ENCODE measurements at places on chromosomes 6 and 20.

DNA sequence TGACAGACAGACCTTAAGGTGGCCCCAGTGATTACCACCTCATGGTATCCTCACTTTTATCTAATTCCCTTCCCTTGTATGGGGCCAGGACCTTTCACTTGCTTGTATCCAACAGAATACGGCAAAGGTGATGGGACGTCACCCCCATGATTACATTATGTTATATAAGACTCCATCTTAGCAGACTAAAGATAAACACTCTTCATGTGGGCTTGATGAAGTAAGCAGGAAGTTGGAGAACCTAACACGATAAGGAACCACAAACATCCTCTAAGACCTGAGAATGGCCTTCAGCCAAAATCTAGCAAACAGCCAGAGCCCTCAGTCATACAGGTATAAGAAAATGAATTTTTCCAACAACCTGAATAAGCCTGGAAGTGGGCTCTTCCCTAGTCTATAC, 8.0 kb downstream of the SLC17A3 start:
- peak; percentile 5 for DNase-seq

DNA sequence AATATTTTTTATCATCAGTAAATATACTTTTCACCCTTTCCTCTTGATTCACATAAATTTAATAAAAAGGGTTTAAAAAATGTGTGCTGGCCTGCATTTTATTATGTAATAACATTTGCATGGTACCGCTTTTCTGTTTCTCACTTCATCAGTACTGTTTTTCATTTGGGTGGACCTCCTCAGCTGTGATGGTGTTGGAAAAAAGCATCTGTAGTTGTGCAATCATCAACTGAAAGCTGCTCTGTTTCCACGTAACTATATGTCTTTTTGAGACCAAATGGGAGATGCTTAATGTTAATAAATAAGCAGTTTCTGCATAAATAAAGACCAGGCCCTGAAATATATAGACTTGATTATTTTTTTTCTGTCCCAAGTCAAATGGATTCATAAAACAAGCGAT, 31.6 kb upstream of the CENPW start:
- DNase-seq, result no peak

DNA sequence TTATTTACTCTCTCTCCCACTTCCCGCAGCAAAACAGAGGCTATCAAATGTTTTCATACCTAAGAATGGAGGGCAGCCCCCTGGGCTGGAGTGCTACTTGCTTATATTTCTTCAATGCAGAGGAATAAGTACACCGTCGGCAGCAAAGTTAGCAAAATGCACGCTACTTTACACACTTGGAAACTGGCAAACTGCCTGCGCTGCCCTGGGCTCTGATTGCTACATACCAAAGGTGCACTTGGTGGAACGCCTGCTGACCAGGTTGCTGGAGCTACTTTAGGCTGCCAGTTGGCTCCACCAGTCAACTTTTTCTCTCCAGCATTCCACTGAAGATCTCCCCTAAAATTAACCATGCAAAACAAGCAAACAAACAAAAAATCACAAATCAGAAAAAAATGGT, 62.4 kb downstream of the PRSS35 start:
- no peak for DNase-seq

DNA sequence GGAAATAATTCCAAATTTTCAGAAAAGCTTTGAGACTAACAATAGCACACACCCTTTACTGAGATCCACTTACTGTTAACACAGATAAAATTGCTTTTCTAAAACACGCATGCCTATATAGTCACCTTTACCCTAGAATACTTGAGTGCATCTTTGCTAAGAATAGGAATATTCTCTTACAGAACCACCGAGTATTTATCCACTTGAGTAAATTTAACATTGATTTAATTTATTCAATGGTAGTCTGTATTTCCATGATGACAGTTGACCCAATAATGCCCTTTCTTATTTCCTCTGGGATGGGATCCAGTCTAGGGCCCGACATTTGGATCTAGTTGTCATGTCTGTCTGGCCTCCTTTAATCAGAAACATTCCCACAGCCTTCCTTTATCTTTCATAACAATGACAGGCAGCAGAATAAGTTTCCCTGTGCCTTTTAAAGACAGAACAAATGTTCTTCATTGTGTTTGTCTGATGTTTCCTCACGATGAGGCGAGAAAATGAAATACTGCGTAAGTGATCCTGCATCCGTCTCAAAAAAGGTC, 56.6 kb upstream of the ERVFRD-1 start:
- DNase-seq, result no peak

DNA sequence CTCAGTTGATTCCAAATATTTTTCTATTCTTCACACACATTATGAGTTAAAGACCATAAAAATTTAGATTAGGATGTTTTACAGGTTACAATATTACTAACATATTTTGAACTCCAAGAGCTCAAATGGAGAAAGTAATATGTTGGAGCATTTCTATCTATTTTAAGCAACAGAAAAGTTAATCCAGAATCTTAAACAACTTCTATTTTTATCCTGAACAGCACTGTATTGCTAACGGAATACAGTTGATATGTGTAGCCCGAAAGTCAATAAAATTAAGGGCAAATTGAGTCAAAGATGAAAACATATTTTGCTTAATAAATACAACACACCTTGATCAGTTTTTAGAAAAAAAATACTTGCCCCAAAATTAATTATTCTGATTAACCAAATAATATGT, 97.4 kb downstream of the ME1 start:
- no peak for DNase-seq

- no peak for DNase-seq
Observed at GRCh38 chr6:137265561-137266308, 46.5 kb upstream of the IFNGR1 start.

- DNase-seq, result no peak
Observed at GRCh38 chr20:18524646-18525045, 16.9 kb downstream of the SEC23B start.

- no peak for DNase-seq
Observed at GRCh38 chr6:88848870-88849269, 114.5 kb downstream of the RNGTT start.

GRCh38 chr6:33579828-33580714, at the start of gene BAK1:
Gene BAK1, minus strand, starts transcription at chr6:33580276. Its CDS starts 2,672 bp downstream, at chr6:33577604.
- DNase-seq, result peak; percentile 86

GRCh38 chr6:108966855-108967755, 118.9 kb downstream of the ARMC2 start:
- DNase-seq, result peak; percentile 77

- no peak for DNase-seq
Observed at GRCh38 chr20:13817342-13817741, 32.5 kb downstream of the NDUFAF5 start.

DNA sequence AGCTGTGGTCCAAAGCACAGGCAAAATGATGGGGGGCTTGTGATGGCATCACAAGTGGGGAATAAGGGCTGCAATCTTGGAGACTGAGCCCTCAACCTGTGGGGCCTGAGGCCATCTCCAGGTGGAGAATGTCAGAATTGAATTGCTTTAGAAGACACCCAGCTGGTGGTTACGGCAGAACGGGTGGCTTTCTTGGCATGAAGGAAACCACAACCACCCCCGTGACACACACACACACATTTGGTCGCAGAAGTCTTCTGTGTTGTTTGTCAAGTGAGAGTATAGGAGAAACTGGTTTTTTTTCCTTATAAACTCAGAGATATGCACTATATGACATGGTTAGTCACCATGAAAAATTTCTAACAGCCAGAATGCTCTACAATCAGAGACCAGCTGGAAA, 139.5 kb upstream of the CDH4 start:
- no peak for DNase-seq

GRCh38 chr6:163860287-163861081, 446.0 kb downstream of the QKI start:
- DNase-seq, result no peak

- DNase-seq, result no peak
Observed at GRCh38 chr6:134074151-134075055, 22.0 kb upstream of the SLC2A12 start.

DNA sequence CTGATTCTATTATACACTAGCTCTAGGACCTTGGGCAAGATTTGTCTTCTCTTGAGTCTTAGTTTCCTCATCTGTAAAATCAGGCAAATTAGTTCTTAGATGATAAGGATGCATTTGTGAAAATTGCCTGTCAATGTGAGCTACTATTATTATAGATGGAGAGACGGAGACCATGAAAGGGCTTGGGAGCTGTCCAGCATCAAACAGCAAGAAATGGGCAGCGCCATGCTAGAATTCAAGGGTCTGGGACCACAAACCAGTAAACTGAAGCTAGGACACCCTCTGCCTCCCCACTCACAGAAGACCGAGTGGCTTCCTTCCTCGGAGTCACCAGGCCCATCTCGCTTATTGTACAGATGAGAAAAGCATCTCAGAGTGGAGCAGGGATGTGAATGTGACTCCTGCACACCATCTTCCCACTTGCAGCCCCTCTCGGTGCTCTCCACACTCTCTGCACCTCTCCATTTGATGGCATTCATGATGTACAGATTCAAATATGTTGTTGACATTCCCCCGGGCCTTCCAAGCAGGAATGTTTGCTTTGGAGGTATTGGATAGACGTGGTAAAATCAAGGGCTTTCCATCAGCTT, 24.1 kb upstream of the BPIFA3 start:
- no peak for DNase-seq

GRCh38 chr20:19252451-19253120, 40.1 kb downstream of the SLC24A3 start:
- peak; percentile 53 for DNase-seq

DNA sequence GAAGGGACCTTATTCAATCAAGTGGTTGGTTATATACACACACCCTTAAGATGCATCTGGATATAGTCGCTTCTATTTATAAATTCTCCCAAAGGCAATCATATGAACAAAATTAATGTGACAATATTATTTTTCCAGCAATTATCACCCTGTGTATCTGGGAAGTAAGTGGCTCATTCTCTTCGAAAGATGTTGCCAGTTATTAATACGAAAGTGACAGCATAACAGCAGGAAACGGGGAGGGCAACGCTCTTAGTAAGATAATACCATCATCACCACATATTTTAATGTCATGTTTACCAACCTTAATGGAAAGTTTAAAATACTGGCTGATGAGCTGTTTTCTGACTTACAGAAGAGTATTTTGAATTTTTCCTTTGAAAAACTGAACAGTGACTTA, 697.2 kb upstream of the AGPAT4 start:
- no peak for DNase-seq

DNA sequence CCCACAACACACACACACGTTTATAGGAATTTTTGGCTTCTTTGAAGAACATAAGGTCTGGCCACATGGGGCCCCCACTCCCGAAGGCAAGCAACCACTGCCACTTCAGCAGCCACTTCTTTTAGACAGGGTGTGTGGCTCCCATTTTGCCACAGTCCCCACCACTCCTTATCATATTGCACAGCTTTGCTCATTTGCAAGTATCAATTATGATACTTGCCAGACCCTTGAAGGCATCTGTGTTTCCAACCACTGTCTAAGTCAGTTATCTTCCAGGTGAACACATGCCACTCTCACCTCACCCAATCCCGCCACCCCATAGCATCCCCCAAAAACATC, 73.1 kb downstream of the NOL4L start:
- DNase-seq, result no peak

- DNase-seq, result no peak
Observed at GRCh38 chr6:107511511-107511993, 21.6 kb downstream of the SOBP start.

DNA sequence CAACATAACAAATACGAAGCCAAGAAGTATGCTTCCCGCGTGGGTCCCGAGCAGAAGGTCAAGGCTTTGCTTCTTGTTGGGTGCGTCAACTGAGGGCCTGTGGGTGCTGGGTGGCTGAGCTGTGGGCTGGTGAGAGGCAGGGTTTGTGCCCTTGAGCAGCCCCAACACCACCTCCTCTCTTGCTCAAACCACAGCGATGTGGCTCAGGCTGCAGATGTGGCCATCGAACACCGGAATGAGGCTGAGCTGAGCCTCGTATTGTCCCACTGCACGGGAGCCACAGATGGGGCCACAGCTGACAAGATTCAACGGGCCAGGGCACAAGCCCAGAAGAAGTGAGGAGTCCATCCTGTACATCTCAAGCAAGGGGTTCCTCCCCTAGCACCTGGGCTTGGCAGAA, 7.0 kb upstream of the PTPRA start:
- no peak for DNase-seq

DNA sequence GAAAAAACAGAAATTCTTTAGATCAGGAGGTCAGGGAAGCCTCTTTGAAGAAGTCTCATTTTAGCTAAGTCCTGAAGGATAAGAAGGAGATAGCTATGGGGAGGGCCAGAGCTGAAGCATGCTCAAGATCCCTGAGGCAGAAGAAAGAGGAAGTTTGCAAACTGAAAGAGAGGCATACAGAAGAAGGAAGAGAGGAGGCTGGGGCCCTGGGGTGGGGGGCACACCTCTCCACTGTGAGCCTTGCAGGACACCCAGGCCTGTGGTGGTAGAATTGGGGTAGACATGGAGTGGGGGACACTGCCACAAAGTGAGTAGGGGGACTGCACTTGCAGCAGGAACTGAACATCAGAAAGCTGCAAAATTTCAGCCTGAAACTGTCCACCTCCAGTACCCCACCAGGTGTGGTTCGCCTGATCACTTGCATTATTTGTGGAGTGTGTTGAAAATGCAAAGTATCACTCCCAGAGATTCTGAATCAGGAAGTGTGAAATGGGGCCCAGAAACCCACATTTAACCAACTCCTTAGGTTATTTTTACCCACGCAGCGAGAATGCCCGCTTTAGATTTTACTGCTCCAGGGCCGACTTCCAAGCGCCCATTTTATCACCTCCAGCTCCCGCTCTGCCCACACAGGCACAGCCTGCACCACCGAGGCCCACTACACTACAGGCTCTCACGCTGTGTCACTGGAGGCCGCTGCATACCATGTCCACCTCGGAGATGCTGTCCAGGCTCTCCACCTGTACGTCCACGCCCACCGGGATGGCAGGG, 44.0 kb downstream of the GABRR2 start:
- DNase-seq, result no peak

- no peak for DNase-seq
Observed at GRCh38 chr20:58424218-58424969, 35.4 kb downstream of the VAPB start.

All from CD4-positive, alpha-beta T cell treated with Interleukin-1 beta for 1 hour (primary cell).